ENCODE measurements at places on chromosomes 4 and X.

- no peak for DNase-seq
Measured at GRCh38 chr4:8830611-8831200, 40.9 kb downstream of the HMX1 start.

DNA sequence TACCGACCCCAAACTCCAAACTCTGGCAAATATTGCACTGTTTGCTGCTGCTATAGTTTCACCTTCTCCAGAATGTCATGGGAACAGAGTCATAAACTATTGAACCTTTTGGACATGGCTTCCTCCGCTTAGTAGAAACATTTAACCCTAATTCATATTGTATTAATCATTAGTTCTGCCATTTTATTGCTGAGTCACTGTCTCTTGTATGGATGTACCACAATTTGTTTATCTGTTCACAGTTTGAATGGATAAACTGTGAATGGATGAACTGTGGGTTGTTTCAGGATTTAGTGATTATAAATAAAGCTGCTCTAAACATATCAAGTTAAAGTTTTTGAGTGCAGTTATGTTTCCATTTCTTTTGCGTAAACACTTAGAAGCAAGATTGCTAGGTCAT, 10.1 kb downstream of the ANXA10 start:
- no peak for DNase-seq

DNA sequence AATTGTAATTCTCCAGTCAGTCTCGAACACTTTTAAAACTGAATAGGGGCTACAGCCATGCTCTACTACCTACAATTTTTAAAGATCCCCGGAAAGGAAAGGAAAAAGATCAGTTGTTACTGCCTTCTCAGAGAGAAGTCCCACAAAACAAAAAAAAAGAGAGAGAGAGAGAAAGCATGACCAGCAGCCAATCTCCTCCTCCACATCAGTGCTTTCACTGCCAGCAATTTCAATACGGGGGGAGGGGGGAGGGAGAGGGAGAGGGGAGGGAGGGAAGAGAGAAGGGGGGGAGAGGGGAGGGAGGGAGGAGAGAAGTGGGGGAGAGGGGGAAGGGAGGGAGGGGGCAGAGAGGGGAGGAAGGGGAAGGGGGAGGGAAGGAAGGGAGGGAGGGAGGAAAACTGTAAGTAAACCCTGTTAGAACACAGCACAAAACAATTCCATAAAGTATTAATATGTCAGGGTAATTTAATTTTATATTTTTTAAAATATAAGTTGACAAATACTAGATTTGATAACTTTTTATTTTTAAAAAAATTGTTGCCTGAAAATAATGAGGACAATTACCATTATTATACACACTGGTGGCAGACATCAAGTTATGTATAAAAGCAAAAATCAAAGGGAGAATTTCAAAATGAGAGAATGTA, 108.0 kb downstream of the LRBA start:
- DNase-seq, result peak; percentile 14

GRCh38 chr4:14915018-14915417, 87.3 kb upstream of the CPEB2 start:
- DNase-seq, result no peak

GRCh38 chr4:76694056-76694455, 203.9 kb downstream of the SOWAHB start:
- DNase-seq, result no peak

DNA sequence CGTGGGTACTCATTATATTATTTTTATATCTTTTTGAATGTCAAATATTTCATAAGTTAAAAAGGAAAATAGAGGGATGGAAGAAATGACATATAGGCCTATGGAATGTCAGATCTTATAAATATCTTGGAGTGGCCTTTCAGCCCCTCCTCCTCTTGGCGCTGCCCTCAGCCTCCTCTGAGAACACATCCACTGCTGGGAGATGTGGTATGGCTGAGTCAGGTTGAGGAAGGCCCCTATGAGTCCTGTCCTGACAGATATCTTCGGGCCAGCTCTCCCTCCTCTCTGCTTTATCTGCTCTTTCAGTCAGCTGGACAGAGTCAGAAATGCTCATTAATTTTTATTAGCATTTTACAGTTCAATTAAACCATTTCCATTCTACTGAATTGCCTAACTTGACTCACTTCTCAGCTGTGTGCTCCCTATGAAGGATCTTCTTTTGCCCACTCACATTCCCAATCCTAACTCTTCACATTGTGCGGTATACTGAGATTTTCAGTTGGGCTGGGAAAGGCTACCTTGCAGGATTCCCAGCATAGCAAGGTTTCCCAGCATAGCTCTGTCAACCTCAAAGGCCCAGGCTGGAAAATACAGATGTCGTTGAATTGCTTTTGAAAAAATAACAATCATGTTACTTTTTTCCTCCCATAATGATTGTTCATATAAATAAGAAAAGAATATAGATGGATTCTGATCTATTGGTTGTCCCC, 128.0 kb downstream of the ARHGEF9 start:
- peak; percentile 77 for DNase-seq

GRCh38 chr4:16029262-16029661, 54.6 kb downstream of the PROM1 start:
- DNase-seq, result peak; percentile 94

GRCh38 chr4:85968945-85969819, 390.7 kb downstream of the MAPK10 start:
- peak; percentile 80 for DNase-seq

DNA sequence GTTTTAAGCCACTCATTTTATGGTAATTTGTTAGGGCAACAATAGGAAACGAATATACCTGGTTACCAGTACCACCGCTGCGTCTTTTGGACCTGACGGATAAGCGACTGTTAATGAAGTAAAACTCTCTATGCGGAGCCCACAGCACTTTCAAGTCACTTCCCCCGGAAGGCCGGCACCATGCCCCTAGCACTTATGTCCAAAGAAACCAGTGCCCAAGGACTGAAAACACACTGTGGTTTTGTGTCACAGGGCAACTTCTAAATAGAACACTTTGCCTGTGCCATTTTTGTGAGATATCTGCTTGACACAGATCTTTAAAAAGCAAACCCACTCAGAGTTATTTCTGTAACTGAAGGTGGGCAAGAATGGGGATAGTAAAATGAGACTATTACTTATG, 22.7 kb downstream of the SH3KBP1 start:
- no peak for DNase-seq

GRCh38 chr4:24282446-24282845, 301.9 kb downstream of the DHX15 start:
- no peak for DNase-seq

DNA sequence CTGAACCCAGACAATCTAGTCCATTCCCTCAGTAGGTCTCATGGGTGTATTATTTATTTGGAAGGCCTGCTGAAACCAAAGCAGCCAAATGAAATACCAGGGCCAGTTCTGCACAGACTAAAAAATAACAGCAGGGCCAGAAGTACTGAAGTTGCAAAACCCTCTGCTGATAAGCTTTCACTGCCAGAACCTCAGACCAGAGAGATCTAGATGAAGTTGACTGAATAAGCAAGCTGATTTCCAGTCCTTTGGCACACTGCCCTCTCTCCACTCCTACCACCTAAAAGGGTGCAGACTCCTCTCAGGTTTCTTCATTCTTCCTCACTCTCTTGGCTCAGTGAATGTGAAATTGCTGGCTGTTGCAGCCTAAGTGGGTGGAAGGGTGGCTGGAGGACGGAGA, 276.7 kb upstream of the KLF3 start:
- peak; percentile 93 for DNase-seq

DNA sequence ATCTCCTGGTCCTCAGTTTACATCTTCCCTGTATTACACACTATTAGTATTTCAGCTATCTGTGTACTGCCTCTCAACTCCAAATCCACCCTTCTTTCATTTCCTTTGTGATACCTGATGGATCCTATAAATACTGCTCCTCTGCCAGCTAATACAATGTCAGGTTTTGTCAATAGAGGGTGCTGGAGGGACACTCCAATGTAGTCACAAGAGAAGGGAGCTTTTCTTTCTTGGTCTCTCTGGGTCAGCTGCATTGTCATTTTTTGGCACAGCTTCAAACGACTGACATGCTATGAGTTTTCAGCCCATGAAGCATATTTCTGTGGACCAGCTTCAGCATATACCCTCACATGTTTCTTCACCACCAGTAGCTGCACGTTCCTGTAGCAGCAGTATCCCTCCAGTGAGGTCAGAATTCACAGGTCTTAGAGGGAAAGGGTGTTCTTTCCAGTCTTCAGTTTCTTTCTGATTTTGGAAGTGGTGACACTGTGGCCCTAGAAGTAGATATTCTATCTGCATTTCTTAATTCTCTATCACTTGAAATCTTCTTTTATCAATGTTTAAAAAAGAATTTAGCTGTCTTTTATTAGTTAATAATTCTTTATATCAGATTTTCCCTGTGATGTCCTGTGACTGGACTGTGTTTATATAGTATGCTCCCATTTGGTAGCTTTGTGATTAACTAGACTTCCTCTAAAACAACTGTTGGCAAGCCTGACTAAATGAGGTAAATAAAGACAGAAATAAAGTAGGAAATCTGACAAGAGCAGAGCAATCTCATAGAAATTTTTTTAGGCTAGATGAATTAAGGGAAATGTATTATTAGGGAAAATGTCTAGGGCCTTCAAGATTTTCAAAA, 60.6 kb downstream of the GABRA2 start:
- DNase-seq, result peak; percentile 79

DNA sequence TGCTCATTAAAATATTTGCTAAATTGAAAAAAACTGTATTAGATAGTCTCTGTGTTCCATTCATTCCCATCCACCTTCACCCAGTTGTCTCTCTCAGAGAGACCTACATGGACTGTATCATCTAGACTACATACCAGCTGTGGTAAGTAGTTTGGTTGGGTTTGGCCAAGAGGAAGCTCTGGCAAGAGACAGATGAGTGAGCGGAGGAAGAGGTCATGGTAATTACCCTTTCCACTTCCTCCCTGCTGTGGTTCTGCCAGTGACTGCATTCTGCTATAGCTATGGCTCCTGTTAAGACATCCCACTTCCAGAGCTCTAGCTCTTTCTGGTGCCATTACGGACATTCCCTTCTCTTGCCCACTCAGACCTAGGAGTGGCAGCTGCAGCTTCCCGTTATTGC, 239.0 kb upstream of the MID1 start:
- no peak for DNase-seq

- no peak for DNase-seq
Measured at GRCh38 chrX:2643880-2644279, 47.2 kb upstream of the CD99 start.

DNA sequence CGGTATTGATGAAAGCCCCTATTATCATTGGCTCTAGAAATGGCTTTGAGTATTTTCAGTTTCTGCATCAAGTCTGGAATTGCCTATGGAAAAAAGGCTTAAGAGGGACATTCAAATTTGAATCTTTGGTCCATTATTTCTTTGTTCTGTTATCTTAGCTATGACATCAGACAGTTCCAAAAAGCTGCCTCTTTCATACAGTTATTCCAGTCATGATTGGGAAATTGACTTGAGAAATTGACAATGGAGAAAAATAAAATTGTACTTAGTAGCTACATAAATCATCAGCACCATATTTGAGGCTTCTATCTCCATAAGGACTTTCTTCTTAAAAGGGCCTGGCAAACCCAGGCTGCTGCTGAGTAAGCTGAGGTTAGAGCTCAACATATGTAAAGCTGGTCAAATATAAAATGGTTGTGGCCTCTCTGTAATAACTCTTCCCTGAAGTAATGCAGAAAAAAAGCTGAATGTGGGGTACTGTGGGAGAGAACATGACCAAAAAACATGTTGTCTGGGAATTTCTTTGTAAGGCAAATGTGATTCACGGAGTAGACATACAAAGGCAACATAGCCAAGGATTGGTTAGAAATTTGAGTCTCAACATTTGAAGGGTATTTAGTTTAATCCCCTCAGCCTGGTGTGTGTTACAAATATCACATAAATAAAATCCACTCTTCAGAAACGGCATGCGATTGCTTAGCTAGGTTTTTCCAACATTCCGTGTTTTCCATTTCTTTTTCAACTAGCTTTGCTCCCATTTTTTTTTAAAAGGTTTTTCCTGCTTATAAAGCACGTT, 100.9 kb downstream of the LNX1 start:
- DNase-seq, result peak; percentile 14

GRCh38 chrX:153973127-153974002, 811 bp downstream of the TMEM187 start:
- peak; percentile 34 for DNase-seq

DNA sequence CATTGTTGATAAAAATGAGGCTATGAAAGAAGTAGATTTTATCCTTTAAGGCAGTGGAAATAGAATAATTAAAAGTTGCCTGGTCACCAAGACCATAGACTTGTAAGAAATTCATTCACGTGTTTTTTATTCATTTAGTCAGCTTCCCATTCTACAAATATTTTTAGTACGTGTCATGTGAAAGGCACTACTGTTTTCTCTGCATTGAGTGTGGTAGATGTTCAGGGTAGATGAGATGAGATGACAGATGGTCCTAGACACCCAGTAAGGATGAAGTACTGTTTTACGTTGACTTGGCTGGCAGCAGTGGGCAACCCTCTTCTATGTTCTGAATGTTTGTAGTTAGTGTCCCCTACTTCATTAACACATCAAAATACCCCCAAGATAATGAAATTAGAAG, 228.1 kb downstream of the ARHGAP24 start:
- peak; percentile 25 for DNase-seq

DNA sequence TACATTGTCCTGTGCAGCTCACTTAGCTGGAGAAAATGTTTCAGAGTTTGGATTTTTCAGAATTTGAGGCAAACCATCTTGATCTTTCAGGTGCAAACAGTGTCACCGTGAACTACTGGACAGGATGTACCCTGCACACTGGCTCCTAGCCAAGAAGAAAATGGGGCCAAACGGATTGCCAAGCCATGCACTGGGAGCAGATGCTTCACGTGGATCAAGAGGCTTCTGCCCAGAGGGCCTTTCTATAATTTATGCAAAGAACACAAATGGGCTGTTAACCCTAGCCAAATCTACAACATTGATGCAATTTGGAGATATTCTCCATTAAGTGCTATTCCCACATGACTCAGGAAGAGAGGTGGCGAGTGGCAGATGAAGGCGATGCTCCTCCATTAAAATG, 46.9 kb upstream of the ATP8A1 start:
- DNase-seq, result no peak

DNA sequence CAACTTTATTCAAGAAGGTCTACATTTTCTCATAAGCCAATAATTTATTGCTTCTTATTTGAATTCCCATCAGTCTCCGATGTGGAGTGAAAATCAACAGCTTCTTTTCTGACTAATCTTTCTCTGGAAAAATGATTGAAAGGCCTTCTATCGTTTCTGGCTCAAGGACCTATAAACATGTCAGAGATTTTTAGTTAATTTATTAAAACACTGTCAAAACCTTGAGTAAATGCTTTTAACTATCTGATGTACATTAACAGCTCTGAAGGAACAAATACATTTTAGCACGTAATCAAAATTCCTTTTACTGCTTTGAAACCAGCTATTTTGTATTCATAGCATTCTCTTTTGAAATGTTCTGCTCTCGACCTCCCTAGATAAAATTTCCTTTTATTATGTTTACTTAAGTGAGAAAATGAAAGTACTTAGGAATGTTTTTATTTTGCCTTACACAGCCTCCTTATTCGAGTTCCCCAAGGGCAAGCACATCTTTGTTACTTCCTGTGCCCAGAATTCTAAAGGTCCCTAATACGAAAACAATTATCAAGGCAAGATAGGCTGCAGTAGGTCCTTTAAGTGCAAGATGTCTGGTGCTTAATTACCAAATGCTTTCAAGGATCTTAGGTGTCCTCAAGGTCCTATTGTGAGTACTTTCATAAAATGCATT, 3.1 kb upstream of the ZFX start:
- DNase-seq, result peak; percentile 39
